ENCODE measurements at places on chromosomes 12 and 14.

DNA sequence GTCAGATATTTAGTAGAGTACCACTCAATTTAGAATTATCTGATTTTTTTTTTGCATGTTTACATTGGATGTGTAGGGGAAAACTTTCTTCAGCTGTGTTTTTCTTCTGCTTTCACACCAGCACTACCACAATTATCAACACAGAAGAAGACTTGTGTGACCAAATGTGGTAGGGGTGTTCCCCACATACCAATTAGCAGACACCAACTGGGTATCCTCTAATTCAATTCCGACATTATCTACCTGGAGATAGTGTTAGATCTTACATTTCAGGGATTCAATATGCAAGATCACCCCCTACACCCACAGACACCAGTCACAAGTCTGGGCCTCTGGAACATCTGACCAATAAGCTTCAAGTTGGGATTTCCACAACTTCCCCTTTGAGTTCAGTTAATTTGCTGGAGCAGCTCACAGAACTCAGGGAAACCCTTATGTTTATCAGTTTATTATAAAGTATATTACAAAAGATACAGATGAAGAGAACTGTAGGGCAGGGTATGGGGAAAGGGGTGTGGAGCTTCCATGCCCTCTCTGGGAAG is 4.1 kb upstream of the KLRG1 start:
- no peak for DNase-seq

DNA sequence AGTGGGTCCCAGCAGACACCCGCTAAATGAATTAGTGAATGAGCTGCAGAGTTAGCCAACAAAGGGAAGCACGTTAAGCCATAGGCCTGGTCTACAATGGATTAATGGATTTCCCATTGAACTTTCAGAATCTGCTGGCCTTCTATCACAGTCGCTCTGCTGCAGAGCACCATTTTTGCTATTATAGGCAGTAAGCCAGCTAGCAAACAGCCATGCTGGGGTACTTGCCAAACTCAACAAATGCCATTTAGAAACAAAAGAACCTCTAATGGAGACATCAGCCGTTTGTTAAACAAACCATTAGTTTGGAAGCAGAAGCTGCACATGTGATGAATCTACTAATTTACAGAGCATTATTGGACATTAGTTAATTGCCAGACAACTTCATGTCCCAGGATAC is 181.1 kb upstream of the STXBP6 start:
- DNase-seq, result no peak

- DNase-seq, result peak; percentile 14
Measured at GRCh38 chr12:38465020-38465419, 148.4 kb downstream of the ALG10B start.

DNA sequence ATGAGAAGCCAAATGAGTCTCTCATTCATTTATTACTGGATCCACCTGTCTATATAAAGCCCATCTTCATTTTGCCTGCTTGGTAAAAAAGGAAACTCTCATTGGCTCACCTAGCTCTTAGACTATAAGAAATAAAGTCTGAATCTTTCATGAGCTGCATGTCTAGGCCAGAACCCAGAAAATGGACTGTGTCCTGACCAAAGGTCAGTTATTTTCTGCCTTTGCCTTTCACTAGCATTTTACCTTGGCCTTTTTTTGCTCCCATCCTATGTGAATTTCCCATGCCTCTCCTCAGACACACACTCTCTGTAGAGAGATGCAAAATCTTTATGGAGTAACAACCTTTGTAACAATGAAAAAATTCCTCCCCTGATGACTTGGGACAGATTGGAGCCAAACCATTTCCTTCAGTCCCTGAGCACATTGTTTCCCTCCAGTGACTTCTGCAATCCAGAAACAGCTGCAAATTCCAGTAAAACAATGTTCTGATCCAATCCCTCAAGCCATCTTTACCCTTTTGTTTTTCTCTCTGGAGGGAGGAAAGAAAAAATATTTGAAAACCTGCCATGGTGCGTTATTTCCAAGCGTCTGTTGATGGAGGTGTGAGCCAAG is 33.6 kb upstream of the MAP3K9 start:
- no peak for DNase-seq

DNA sequence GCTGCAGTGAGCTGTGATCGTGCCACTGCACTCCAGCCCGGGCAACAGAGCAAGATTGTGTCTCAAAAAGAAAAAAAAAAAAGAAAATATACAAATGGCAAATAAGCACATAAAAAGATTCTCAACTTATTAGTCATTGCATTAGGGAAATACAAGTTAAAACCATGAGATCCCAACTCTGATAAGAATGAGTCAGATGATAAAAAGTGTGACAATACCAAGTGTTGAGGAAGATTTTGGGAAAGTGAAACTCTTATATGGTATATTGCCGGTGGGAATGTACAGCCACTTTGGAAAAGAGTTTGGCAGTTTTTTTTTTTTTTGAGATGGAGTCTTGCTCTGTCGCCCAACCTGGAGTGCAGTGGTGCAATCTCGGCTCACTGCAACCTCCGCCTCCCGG is 7.6 kb upstream of the PRPF40B start:
- no peak for DNase-seq

Measured in RPMI8226 (cell line).